ENCODE measurements at places on chromosomes 1 and 21.

- DNase-seq = no peak
Measured at GRCh38 chr1:43975249-43975961, 645 bp downstream of the ATP6V0B start.

DNA sequence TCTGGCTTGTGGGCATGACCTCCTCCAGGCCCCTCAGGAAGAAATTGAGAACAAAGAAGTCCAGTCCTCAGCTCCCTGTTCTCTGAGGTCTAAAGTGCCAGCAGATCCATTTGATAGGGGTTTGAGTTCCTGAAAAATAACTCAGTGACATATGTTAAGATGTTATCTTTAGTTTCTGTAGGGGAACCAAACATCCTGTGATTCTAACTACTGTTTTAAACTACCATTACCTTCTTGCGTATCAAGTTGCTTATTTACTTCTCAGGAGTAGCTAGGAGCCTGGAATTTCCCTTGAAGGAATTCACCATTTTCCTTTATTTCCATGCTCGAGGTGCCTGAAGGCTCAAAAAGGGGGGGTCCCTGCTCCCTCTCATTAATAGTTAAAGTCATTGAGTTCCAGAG lies 18.8 kb upstream of the LIN9 start:
- DNase-seq = no peak

DNA sequence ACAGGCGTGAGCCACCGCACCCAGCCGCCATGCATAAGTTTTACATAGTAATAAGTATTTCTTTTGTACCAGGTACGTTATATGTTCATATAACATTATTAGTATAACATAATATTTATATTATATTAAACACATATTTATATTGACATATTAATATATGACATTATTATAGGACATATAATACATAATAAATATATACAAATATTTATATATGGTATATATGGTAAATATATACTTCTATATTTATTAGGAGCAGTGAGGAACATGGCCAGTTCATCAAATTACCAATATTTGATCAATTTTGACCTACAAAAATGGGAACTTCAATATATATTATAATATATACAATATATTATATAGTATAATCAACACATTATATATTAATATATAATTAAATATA lies 245.9 kb upstream of the FGGY start:
- DNase-seq = no peak

- DNase-seq = no peak
Measured at GRCh38 chr1:37465593-37466517, 8.5 kb upstream of the ZC3H12A start.

GRCh38 chr21:39184050-39184980 lies 1.1 kb upstream of the PSMG1 start:
- DNase-seq = no peak

- no peak for DNase-seq
Measured at GRCh38 chr1:226405411-226405988, 2.4 kb downstream of the PARP1 start.

DNA sequence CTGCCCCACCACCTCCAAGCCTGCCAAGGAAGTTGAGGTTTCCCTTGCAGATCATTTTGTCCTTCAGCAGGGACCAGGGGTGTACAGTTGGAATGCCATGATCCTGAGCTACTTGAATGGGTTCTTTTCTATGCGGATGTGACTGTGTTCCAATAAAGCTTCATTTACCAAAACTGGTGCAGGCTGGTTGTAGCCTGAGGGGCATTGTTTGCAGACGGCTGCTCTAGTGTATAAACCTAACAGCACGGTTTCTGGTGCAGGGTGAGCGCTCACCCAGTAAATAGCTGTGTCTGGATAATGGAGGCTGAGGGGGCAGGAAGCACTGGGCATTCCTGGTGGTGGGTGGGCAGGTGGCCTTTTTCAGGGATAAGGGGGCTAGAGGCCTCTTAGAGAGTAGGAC lies 72.7 kb upstream of the ACTL8 start:
- DNase-seq = no peak

DNA sequence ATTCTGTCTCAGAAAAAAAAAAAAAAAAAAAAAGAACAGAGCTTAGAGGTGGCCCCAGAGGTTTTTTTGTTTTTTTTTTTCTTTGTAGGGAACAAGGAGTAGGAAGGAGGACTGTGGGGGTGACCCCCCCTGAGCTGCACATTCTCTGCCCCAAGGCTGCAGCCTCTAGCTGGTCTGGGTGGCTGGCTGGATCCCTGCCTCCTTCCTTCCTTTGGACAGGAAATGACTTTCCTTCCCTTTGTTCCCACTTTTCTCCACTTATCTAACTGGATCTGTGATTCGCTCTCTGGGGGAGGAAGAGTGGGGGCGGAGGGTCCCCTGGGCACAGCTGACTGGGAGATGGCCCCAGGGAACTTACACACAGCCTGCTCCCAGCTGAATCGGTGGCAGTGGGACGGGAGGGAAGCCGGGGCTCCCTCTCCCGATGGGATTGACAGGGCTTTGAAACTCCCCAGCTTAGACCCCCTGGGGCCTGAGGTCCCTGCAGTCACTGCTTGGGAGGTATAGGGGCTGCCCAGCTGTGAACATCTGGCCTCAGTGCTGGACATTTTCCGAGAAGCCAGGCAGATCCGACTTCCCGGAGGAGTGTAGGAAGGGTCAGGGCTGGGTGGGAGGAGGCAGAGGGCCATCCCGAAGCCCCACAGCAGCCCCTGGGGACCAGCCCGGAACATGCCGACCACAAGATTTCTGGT lies 2.1 kb downstream of the FBLIM1 start:
- peak; percentile 82 for DNase-seq

- DNase-seq = peak; percentile 67
Measured at GRCh38 chr1:201016211-201016651, 7.3 kb downstream of the KIF21B start.

GRCh38 chr21:17911628-17912027 lies 92.5 kb upstream of the C21orf91 start:
- peak; percentile 67 for DNase-seq

DNA sequence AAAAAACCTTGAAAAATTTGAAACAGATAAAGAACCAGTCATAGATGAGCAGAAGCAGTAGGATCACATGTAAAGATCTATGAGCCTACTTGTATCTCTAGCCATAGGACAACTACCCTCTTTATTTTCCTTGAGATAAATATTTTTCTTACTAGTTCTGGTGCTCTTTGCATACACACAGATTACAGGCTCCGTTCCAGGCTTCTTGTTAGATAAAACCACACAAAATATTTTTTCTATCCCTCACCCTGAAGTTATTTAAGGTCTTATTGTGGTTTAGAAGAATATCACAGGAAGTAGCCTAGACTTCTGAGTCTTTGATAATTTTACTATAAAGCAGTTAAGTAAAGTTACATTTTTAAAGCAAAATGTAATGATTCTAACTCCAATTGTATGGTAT lies 512.2 kb downstream of the NEGR1 start:
- DNase-seq = peak; percentile 82

GRCh38 chr1:118264343-118264742 lies 79.3 kb upstream of the SPAG17 start:
- DNase-seq = no peak

- DNase-seq = no peak
Measured at GRCh38 chr1:1185101-1185765, 11.6 kb downstream of the TTLL10 start.

- DNase-seq = no peak
Measured at GRCh38 chr1:97902067-97902466, 18.8 kb downstream of the DPYD start.

DNA sequence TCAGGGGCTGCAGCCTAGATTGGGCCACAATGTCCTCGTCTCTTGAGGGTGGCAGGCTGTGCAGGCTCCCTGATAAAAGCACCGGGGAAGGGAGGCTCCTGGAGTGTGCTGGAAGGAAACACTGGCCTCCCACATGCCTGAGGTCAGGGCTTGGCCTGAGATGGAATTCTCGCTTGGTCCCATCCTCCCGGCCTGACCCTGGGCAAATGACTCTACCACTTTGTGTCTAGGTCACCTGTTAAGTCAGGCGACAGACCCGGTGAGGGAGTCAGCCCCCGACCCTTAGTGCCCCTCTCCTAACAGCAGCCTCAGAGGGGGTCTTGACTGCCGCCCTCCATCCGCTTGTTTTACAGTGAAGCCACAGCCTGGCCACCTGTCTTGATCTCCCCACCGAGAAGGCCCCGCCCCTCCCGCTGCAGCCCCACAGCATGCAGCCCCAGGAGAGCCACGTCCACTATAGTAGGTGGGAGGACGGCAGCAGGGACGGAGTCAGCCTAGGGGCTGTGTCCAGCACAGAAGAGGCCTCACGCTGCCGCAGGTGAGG lies 2.5 kb downstream of the SMIM1 start:
- DNase-seq = no peak

DNA sequence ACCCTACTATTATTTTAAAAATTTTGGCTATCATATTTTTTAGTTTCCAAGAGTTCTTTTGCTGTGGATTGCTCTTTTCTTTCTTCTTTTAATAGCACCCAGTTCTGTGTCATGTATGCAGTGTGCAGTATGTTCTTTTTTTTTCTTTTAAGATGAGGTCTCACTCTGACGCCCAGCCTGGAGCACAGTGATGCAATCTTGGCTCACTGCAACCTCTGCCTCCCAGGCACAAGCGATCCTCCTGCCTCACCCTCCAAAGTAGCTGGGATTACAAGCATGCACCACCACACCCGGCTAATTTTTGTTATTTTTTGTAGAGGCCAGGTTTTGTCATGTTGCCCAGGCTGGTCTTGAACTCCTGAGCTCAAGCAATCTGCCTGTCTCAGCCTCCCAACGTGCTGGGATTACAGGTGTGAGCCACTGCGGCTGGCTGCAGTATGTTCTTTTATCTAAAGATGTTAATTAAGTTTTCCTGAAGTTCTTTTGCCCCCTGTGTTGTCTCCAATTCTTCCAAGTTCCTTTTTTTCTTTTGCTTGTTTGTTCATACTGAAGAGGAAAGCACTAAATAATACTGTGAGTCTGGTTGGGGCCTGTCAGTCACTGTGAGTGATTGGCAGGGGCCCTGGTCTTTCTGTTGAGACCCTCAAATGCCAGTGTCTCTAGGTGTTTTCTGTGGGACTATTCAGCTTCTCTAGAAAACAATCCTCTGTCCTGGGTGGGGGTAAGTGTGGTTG lies 17.5 kb upstream of the TTC22 start:
- no peak for DNase-seq

GRCh38 chr1:6016191-6016865 lies 24.1 kb upstream of the NPHP4 start:
- peak; percentile 81 for DNase-seq

- DNase-seq = no peak
Measured at GRCh38 chr1:245099401-245099800, 55.4 kb upstream of the KIF26B start.

GRCh38 chr1:110756506-110756905 lies 81.8 kb upstream of the KCNA3 start:
- no peak for DNase-seq

DNA sequence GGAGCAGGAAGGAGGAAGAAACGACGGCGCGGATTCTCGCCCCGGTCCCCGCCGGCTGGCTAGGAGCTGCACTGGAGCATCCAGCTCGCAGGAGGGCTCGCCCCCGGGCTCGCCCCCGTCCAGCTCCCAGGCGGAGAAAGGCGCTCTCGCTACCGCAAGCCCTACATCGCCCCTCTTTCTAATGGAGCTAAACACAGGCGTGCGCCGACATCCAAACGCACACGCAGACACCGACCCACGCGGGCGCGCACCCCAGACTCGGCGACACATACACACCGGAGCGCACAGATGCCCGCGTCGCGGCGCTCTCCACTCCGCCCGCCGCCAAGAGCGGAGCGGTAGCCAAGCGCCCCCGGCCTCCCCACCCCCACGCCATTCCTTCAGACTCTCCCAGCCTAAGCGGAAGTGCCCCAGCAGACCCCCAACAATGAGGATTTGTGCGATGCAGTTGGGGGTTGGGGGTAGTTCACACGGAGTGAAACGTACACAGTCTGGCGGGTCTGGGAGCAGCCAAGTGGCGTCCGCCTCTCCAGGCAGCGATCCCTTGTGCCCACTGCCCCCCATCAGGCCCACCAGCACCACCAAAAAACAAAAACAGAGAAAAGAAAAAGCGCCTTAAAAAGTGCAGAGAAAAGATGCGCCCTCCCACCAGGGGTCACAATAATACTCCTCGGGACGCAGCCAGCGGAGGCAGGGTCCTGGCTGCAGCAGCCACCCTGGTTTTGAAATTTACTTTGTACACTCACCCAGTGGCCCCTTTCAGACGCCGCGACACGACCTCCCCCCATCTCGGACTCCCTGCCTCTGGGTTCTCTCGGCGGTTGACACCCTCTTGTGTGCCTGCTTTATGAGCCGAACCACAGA lies 1.4 kb downstream of the DAB1 start:
- DNase-seq = peak; percentile 53

All from fibroblast of skin of right biceps (primary cell).